Uterus (tissue), 4 donors: ENCODE measurements at places on chromosomes 13 and 19. TPM values are rescaled to one million over a fixed set of nuclear protein-coding genes. Genes with fewer than 3 reads are reported as not detected.

DNA sequence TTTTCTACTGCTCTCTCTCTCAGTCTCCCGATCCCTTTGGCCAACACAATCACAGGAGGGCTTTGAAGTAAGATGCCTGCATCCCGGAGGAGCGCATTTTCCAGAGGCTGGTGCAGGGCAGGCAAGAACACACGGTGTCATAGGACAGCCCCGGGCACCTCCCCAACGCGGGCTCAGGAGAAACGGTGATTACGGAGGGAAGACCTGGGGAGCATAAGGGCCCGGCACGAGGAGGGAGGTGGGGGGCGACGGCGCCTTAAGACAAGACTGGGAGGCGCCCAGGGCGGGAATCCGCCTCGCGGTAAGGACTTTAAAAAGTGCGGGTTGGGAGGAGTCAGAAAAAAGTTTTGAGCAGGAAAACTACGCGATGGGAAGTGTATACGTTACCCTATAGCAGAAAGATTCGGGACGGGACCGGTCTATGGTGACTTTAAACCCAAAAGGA, 18.7 kb upstream of the ZNF888 start:
- H3K27ac ChIP-seq = peak overlapping the region; percentile 86
- no peaks in the 10 kb centered on the region for H3K4me1 ChIP-seq
- H3K27me3 ChIP-seq = no peaks in the 10 kb centered on the region

DNA sequence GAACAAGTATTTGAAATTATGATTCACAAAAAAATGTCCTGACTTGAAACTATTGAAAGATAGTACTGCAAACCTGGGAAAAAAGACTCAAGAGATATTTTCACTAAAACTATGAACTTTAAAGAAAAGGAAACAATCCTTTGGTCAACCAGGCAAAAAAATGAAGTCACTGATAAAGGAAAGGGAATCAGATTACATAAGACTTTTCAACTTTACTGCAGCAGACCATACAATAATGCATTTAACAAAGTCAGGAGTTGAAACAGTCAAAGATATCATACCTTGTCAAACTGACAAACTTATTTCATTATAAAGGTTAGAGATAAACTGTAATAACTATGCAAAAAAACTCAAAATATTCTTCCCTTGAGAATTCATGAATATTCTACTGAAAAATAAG, 361.6 kb downstream of the DLEU7 start:
- no peak overlapping the region for H3K4me3 ChIP-seq
- no peak for DNase-seq
- H3K27ac ChIP-seq = no peak overlapping the region
- H3K36me3 ChIP-seq = no peaks in the 10 kb centered on the region
- H3K27me3 ChIP-seq = no peaks in the 10 kb centered on the region

DNA sequence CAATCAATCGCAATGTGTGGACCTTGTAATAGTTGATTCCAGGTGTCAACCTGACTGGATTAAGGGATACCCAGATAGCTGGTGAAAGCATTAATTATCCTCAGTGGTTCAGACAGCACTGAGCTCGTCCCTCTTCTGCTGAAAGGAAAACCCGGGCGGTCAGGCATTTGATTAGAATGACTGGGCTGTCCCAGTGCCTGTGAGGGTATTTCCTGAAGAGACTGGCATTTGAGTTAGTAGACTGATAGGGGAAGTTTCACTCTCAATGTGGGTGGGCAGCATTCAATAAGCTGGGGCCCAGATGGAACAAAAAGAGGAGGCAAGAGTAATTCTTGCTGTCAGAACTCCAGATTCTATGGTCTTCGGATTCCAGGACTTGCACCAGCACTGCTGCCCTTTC, 31.9 kb downstream of the KPNA3 start:
- no peak overlapping the region for H3K4me3 ChIP-seq
- no peaks in the 10 kb centered on the region for H3K4me1 ChIP-seq
- H3K27me3 ChIP-seq = no peaks in the 10 kb centered on the region
- no peaks in the 10 kb centered on the region for H3K36me3 ChIP-seq

- no peak overlapping the region for H3K4me3 ChIP-seq
- no peak for DNase-seq
- H3K27ac ChIP-seq = no peak overlapping the region
- no peaks in the 10 kb centered on the region for H3K4me1 ChIP-seq
- H3K27me3 ChIP-seq = no peaks in the 10 kb centered on the region
Measured at GRCh38 chr19:9808855-9809824, 9.7 kb downstream of the FBXL12 start.

DNA sequence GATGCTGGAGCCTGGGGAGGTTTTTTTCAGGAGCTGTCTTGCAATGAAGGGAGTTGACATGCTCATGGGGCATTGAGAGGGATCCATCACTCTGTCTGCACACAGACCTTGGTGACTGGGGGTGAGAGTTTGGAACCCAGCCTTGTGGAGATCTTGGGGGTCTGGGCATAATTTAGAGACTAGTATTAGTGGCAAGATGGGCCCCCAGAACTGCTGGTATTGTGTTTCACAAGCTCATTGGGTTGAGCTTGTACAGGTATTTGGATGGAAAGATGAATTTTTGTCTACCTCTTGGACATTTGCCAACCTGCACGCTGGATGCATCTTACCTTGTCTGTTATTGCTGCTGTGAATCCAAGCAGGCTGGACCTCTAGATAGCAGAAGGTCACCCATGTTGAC, at the start of gene OR2Z1:
OR2Z1 (plus strand) TSS at position 301 of the 400 bp plus-strand sequence. CDS start 9,395 bp downstream, outside the sequence.
- DNase-seq = no peak
- H3K27me3 ChIP-seq = no peaks in the 10 kb centered on the region
- no peaks in the 10 kb centered on the region for H3K36me3 ChIP-seq
- H3K4me3 ChIP-seq = no peak within 1 kb of the TSS
- no peaks in the 10 kb centered on the region for H3K4me1 ChIP-seq

DNA sequence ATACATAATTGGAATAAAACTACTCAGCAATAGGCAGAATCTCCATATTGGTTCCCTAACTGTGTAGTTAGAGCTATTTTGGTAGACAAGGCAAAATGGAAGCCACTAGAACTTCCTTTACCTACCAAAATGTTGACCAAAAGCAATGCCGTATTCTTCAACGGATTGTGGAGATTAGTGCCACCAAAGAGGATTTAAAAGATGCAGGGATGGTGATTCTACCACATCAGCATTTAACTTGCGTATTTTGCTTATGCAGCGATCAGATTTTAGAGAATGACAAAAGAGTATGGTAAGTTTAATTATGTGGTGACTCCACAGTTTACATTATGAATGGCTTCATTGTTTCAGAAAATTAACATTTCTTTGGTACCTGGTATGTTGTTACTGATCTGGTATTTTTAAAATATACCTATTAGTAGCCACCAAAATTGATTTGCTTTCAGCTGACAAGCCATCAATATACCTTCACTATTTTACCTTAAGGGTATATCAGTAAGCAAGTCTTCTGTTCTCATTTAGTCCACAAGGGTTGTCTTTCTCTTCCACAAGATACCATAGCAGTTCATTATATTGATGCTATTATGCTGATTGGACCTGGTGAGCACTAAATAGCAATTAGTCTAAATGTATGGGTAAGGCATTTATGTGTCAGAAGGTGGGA, 1910.7 kb upstream of the PRR20A start:
- H3K36me3 ChIP-seq = no peaks in the 10 kb centered on the region
- no peak overlapping the region for H3K4me3 ChIP-seq
- H3K27ac ChIP-seq = no peak overlapping the region
- DNase-seq = no peak

- no peak for DNase-seq
- no peak overlapping the region for H3K27ac ChIP-seq
- no peak overlapping the region for H3K4me3 ChIP-seq
- no peaks in the 10 kb centered on the region for H3K36me3 ChIP-seq
Measured at GRCh38 chr13:85216576-85216975, 582.6 kb downstream of the SLITRK6 start.

- H3K4me3 ChIP-seq = no peak overlapping the region
- DNase-seq = no peak
- H3K4me1 ChIP-seq = no peaks in the 10 kb centered on the region
- H3K27me3 ChIP-seq = no peaks in the 10 kb centered on the region
- no peak overlapping the region for H3K27ac ChIP-seq
Measured at GRCh38 chr13:74533226-74533625, 399.0 kb upstream of the KLF12 start.

- H3K4me3 ChIP-seq = no peak overlapping the region
- no peaks in the 10 kb centered on the region for H3K27me3 ChIP-seq
- no peaks in the 10 kb centered on the region for H3K4me1 ChIP-seq
- DNase-seq = peak; percentile 18
- H3K36me3 ChIP-seq = no peaks in the 10 kb centered on the region
Measured at GRCh38 chr13:43905435-43906031, 25.8 kb downstream of the LACC1 start.

- no peaks in the 10 kb centered on the region for H3K27me3 ChIP-seq
- no peaks in the 10 kb centered on the region for H3K4me1 ChIP-seq
- H3K36me3 ChIP-seq = no peaks in the 10 kb centered on the region
- no peak for DNase-seq
- no peak overlapping the region for H3K4me3 ChIP-seq
Measured at GRCh38 chr13:84641491-84641890, 759.2 kb upstream of the SLITRK1 start.

TTC9B gene
- total RNA-seq = not detected

PRR22 gene
- total RNA-seq = not detected

ZIM2 gene
- 4.9 TPM for total RNA-seq

LILRA1 gene
- not detected for total RNA-seq

SHISA7 gene
- not detected for total RNA-seq
